Inflammatory macrophage treated with lipopolysaccharide for 1 hour (primary cell): ENCODE measurements at places on chromosomes 1 and 21.

GRCh38 chr1:6246497-6247467 lies 2.8 kb downstream of the HES3 start:
- peak; percentile 40 for DNase-seq

DNA sequence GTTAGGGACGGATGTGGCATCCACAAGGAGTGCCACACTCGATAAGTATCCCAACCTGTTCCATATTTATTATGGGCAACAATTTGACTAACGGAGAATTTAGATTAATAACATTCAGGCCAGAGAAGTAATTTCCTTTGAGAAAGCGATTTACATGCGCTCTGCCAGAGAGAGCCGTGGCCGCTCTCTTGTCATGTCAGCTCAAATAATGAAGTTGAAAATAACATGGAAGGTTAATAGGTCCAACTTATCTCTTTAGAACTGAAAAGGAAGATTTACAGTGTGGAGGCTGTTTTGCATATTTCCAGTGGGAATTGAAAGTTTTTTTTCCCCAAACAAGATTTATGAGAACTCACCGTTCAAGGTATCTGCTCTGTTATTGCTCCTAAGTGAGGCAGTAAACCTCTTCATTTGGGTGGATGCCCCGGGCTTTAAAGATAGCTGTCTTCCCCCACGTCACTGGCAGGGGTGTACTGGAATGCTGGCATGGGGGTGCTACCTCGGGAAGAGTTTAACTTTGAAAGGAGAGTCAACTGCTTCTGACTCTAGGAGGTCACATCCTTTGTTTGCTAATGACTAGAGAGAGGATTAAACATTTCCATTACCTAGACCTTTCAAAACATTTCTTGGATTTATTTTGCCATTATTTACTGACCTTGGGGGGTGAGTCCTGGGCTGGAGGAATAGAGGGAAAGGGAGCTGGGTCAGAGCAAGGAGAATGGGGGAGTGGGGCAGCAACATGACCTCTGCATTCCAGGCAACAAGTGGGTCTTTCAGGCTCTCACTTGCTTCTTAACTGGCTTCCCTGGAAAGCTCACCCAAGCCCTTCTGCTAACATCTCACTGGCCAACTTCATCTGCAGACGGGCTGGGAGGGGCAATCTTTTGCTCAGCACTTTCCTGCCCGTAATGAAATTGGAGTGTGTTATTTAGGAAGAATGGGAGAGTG lies 204.2 kb downstream of the CAMTA1 start:
- no peak for DNase-seq

GRCh38 chr1:113887402-113888175 lies at the start of gene BCL2L15:
Gene BCL2L15, minus strand, starts transcription at chr1:113887581. Its CDS starts 206 bp downstream, at chr1:113887375.
- no peak for DNase-seq

DNA sequence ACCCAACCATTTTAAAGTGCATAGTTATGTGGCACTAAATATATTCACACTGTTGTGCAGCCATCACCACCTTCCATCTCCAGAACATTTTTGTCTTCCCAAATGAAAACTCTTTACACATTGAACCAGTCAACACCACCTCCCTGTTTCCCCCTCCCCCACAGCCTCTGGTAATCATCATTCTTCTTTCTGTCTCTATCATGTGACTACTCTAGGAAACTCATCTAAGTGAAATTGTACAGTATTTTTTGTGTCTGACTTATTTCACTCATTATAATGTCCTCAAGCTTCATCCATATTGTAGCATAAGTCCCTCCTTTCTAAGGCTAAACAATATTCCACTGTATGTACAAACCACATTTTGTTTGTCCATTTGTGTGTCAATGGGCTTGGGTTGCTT lies 128.0 kb downstream of the RUNX1 start:
- DNase-seq: no peak

DNA sequence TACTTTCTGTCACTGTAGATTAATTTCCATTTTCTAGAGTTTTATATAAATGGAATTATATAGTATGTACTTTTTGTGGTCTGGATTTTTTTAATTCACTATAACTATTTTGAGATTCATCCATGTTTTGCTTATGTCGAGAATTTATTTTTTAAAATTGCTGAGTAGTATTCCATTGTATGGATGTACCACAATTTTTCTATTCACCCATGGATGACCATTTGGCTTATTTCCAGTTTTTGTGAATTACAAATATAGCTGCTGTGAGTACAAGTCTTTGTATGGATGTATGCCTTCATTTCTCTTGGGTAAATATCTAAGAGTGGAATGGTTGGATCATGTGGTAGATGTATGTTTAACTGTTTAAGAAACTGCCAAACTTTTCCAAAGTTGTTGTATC lies 3.7 kb upstream of the THEM4 start:
- DNase-seq: no peak

DNA sequence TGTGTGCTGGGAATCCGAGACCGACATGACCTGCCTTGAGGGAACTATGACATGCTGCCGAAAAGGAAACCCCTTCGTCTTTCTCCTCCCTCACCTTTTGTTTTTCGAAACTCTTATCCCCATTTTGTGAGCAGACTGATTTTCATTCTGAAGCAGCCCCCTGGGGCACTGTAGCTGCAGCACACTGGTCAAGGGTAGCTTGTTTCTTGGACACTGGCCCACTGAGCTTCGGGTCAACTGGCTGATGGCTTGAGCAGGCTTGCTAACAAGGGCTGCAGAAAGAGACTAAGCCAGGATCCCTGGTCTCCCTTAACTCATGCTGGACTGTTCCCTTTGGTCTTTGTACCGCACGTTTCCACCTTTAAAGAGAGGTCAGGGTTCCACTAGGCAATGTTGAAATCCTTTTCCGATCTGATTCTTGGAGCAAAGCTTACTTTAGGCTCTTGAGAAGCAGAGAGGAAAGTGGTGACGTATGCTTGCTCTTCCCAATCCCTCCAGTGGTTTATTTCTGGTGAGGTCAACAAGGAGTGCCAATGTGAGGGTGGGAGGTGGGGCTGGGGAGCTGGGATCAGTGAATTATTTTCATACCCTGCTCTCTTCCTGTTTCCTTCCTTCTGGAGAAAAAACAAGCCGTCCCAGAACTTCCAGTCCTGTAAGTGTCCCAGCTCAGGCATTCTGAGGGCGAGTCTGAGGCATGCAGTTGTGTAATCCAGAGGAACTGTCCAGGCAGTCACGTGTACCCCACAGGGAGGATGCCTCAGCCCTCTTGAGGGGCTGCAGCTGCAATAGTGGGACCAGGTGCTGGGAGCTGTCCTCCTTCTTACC lies 7.6 kb downstream of the CYP4B1 start:
- no peak for DNase-seq

DNA sequence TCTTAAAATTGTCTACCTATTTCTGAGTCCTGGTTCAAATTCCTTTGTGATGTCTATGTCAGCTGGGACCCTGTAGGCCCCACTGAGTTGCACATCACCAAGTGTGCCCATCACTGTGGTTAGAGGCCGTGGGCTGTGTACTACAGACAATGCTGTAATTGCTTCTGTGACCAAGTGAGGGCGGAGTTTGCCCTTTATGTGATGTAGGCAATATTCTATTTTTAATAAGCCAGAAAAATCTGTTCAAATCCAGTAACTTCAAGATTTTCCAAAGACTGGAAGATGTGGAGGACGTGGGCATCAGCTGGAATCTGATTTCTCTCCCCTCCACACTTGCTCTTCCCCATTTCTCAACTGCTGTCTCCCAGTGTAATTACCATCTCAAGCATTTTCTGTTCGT lies 215.4 kb downstream of the PBX1 start:
- no peak for DNase-seq

- DNase-seq: no peak
These were observed 23.1 kb downstream of the CRYZL1 start for GRCh38 chr21:33618407-33618806.

DNA sequence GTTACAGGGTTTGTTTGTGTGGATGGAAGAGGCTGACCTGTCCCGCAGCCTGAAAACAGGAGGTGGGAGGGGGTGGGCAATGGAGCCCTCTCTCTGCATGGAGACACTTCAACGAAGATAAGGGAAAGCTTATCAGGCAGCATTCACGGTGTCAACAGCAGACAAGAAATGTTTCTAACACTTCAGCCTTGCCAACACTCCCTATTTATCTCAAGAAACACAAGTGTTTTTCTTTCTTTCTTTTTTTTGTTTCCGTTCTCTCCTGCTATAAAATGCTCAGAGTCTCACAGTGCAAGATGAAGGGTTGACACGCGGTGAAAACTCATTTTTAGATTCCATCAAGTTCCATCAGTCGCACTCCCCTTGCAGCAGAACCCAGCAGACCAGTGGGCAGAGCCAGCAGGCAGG lies 594.4 kb downstream of the MATN1 start:
- no peak for DNase-seq

- DNase-seq: peak; percentile 82
These were observed 65.5 kb downstream of the UBE2U start for GRCh38 chr1:64268653-64269557.

GRCh38 chr1:7317888-7318287 lies 453.2 kb upstream of the VAMP3 start:
- DNase-seq: no peak

DNA sequence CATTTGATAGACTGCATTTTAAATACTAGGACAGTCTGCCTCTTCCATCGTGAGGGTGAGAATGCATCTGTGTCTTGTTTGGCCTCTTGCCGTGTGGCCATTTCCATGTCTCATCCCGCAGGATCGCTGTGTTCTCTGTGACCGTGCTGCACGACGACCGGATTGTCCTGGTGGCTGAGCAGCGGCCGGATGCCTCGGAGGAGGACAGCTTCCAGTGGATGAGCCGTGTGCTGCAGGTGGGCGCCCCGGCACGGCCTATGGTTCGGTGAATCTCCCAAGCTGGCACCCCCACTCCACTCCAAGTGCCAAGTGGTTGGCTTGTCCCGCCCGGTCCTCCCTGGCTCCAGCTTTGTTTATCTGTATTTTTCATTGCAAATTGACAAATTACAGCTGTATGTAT lies 55.2 kb downstream of the S100B start:
- DNase-seq: no peak

- no peak for DNase-seq
These were observed 3.0 kb downstream of the PLA2G2F start for GRCh38 chr1:20142001-20142710.

DNA sequence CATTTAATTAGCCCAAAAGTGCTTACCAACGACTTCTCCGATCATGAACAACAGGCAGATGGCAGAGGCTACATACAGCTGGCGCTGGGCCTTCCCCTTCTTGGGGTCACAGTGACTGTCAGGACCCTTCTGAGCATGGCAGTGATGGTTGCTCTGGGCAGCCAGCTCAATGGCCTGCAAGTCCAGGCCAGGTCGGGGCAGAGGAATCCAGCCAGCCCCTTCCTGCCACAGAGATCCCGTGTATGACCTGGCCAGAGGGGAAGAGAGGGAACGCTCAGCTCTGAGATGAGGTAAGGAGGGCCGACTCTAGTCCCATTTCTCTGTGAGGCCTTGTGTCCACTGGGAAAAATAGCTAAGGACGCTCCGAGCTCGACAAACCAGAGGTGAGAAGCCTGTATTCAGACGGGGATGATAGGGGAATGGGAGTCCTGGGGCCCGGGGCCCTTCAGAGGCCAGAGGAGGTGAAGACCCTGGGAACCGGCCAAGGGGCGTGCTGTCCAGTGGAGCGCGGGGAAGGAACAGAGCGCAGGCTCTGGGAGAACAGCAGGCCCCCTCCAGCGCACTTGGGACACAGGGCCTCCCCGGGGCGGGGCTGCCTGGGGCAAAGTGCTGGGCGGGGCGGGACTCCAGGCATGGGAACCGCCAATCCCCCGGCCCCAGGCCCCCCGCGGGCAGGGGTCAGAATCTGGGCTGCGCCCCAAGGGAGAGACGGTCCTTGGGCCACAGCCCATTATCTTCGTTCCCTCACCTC lies 772 bp downstream of the SLC30A2 start:
- DNase-seq: no peak

DNA sequence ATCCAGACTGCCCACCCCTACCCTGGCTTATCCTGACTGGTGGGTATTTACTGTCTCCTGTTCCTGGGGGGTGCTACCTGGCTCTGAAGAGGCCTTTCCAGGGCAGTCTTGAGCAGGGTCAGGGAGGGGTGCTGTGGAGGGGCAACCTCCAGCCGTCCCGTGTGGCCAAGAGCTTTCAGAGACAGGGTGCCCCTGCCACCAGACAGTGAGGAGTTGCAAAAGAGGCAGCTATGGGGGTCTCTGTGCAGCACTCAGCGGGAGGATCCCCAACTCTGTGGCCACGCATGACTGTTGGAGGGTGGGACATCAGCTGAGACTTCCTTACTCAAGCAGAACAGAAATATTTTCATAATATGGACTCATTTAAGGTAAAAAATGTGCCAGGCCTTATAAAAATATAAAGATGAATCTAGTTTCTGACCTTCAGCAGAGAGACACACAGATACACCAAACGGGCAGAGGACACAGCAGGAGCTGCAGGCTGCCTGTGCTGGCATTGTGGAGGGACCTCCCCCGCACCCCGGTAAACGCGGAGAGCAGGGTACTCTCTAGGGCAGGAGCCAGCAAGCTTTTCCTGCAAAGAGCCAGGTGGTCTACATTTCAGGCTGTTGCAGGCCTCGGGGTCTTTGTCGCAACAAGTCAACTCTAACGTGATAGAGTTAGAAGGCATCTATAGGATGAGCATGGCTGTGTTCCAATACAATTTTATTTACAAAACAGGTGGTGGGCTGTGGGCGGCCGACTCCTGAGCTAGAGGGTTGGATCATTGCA lies 252.6 kb downstream of the RHOU start:
- DNase-seq: no peak
